ENCODE measurements at places on chromosomes 12 and 14. TPM values are rescaled to one million over a fixed set of nuclear protein-coding genes. Genes with fewer than 3 reads are reported as not detected.

The LYZ gene
- total RNA-seq: 66.3 TPM

The KLRD1 gene
- not detected for total RNA-seq

The C12orf54 gene
- total RNA-seq: not detected

DNA sequence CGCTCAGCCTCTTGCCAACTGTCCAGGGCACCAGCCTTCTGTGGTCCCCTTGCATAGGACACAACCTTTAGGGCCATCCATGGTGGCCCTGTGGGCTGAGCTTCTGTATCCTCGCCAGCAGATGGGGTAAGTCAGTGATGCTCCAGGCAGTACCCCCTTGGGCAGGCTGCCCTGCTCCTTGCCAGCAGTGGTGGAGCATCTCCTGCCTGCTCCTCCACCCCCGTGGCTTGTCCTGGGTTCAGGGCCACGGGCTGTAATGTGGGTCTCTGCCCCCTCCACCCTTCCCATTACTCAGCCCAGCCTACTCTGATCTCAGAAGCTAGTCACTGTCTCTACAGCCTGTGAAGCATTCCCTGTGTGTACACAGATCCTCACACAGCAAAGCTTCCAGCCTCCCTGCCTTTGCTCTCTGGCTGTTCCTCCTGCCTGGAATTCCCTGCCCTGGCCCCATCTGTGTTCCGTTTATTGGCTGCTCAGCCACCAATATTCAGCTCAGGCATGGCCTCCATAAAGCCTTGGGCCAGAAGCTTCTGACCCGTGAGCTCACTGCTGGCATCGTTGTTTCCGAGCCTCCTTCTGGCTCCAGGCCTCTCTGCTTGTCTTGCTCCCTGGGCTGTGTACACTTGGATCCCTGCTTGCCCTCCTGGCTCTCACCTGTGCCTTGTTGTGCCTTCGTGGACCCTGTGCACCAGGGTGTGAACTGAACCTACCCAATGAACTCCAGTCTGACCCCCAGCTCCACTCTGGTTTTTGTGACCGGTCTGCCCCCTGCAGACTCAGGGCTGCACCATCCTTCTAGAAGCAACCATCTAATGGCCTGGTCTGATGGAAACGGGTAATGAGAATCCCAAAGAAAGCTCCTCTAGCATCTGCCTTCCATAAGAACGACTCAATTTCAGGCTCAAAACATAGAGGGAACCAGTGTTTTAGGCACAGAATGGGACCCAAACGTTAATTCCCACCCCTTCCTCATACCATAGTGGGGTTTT, 177.0 kb upstream of the PRMT8 start:
- peaks cover 3% of the 10 kb centered on the region for H3K4me1 ChIP-seq
- no peaks in the 10 kb centered on the region for H3K36me3 ChIP-seq
- DNase-seq: no peak
- no peak overlapping the region for H3K4me3 ChIP-seq
- peaks cover 55% of the 10 kb centered on the region for H3K27me3 ChIP-seq

DNA sequence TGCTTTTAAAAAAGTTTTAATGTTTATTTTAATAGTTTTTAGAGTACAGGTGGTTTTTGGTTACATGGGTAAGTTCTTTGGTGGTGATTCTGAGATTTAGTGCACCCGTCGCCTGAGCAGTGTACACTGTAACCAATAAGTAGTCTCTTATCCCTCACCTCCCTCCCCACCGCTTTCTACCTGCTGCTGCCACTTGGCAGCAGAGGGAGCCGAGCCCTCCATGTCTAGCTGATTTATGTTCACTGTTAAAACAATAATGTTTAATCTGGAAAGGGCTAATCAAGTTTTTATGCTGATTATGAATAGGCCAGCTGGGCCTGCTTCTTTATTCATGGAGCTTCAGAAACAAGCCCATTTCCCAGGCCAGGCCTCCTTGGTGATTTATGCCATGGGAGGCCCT, 73.1 kb downstream of the ADCK1 start:
- H3K36me3 ChIP-seq: peaks cover 9% of the 10 kb centered on the region
- peaks cover 2% of the 10 kb centered on the region for H3K4me1 ChIP-seq
- no peak overlapping the region for H3K4me3 ChIP-seq
- no peaks in the 10 kb centered on the region for H3K27me3 ChIP-seq
- H3K27ac ChIP-seq: no peak overlapping the region

DNA sequence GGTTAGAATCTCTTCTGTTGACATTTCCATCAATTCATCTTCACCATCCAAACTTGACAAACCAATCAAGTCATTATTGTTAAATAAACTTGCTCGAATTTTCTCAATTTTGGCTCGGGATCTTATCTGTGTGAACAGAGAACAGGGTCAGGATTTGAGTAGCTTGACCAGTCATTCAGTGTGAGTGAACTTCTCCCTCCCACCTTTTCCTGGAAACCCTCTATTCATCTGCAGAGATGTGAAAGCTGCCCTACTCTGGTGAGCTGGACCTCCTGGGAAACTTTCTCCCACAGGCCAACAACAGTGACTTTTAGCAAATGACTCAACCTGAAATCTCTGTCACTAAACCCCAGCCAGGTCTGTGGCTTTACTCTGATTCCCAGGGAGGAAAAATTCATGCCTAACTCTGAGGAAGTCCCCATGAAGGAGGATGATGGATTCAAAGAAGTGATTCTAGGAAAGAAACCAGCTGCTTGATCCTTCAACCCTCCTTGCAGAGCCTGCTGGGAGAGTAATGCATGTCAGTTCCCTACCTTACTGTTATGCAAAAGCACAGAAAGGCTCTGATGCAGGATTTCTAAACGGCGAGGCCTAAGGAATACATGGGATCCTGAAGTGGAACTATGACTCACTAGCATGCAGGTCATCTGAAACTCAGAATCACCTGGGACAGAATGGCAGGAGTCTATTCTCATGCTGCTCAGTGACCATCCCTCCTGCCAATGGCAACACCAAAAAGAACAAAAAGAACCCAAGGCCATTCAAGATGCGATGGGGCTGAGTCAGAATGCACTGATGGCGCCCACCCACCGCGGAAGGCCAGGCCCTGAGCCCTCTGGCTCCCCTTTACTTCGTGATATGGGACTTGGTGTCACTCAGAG, 58.0 kb downstream of the TRAFD1 start:
- DNase-seq: no peak
- no peak overlapping the region for H3K27ac ChIP-seq

DNA sequence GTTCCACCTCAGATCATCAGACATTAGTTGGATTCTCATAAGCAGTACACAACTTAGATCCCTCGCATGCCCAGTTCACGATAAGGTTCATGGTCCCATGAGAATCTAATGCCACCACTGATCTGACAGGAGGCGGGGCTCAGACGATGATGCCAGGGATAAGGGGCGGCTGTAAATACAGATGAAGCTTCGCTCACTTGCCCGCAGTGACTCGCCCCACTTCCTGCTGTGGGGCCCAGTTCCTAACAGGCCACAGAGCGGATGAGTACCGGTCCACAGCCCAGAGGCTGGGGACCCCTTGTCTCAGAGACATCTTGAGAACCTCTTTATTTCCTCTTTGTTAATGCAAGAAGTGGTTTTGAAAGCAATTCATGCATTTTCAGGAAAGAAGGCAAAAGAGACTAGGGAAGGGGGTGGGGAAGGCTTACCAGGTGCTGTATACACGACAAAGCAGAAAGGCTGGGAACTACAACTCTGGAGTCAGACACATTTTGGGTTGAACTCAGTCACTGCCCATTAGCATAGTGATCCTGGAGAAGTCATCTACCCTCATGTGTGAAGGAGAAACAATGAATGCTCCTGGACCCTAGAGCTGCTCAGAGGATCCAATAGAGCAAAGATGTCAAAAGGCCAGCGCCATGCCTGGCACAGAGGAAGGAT, 68.7 kb downstream of the EID3 start:
- H3K27me3 ChIP-seq: no peaks in the 10 kb centered on the region
- peaks cover 4% of the 10 kb centered on the region for H3K4me1 ChIP-seq
- H3K27ac ChIP-seq: peak overlapping the region; percentile 70

GRCh38 chr14:91947475-91948184, at the start of gene FBLN5:
TSS of gene FBLN5 (minus strand) at chr14:91947694. CDS start at chr14:91947229, 465 bp downstream.
- DNase-seq: no peak
- peaks cover 47% of the 10 kb centered on the region for H3K27me3 ChIP-seq
- no peak within 1 kb of the TSS for H3K27ac ChIP-seq
- H3K4me3 ChIP-seq: peak within 1 kb of the TSS; percentile 90

DNA sequence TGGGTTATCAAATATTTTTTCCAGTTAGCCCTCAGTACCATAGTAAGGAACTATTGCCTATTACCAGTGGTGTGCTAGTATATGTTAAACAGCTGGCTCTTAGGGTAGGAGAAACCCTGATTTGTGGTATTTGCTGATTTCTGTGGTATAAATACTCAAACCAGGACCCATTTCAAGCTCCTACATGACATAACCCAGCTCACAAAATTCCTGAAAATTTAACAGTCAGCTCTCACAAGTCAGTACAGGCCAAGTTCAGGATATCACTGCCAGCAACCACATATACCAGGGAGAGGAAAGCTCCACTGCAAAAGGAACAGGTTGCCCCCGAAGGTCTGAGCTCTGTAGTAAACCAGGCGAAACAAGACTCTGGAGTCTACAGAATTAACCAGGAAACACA, 315.3 kb downstream of the NOVA1 start:
- DNase-seq: no peak
- no peaks in the 10 kb centered on the region for H3K36me3 ChIP-seq
- no peak overlapping the region for H3K27ac ChIP-seq

DNA sequence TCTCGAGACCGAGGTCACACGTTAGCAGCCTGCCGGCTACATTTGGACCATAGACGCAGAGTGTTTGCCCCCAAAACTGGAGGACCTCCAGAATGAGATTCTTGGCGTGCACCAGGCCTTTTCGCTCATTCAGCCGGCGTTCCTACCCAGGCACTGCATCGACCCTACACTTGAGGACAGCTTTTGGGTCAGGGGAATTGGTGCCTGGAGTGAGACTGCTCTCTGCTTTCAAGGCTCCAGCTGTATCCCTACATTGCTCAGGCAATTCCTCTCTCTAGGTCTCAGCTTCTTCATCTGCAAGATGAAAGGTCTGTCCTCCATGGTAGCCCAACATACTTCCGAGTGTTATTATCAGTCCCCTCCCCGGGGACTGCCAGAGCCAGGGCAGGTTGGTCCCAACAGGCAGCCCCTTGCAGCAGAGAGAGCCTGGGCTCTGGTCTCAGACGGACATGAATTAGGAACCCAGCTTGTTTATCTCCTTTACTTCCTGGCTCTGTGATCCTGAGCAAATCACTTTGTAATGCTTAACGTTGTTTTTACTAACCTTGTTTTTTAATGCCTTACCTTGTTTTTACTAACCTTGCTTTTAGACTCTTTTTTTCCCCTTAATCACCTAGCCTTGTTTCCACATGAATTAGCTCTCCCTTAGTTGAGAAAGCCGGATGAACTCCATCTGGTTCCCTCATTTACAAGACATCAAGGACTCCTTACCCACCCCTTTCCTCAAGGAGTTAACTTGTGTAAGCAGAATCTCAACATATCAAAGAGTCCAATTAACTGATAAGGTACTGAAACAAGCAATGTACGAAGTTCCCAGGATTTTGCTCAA, 892 bp downstream of the TCHP start:
- no peak for DNase-seq
- peaks cover 7% of the 10 kb centered on the region for H3K36me3 ChIP-seq
- H3K4me3 ChIP-seq: peak overlapping the region; percentile 99
- peaks cover 15% of the 10 kb centered on the region for H3K4me1 ChIP-seq
- peak overlapping the region; percentile 97 for H3K27ac ChIP-seq

GRCh38 chr12:8914716-8915526, 612 bp downstream of the PHC1 start:
- no peaks in the 10 kb centered on the region for H3K27me3 ChIP-seq
- no peaks in the 10 kb centered on the region for H3K36me3 ChIP-seq
- no peak overlapping the region for H3K27ac ChIP-seq
- peaks cover 19% of the 10 kb centered on the region for H3K4me1 ChIP-seq
- DNase-seq: peak; percentile 57

- peaks cover 5% of the 10 kb centered on the region for H3K36me3 ChIP-seq
- H3K27me3 ChIP-seq: peaks cover 10% of the 10 kb centered on the region
- H3K4me3 ChIP-seq: peak overlapping the region; percentile 60
- H3K27ac ChIP-seq: peak overlapping the region; percentile 57
These were observed 11.4 kb upstream of the TAC3 start for GRCh38 chr12:57027805-57028153.

Data from T-helper 17 cell (primary cell).